Stomach (tissue), 19 donors: ENCODE measurements at places on chromosomes 7 and 10. TPM values are rescaled to one million over a fixed set of nuclear protein-coding genes. Genes with fewer than 3 reads are reported as not detected.

- DNase-seq: no peak
- H3K27me3 ChIP-seq: no peaks in the 10 kb centered on the region
- H3K4me1 ChIP-seq: no peaks in the 10 kb centered on the region
Observed at GRCh38 chr7:102898532-102898859, 14.3 kb upstream of the LRRC17 start.

- no peaks in the 10 kb centered on the region for H3K36me3 ChIP-seq
- peak overlapping the region; percentile 97 for H3K27ac ChIP-seq
- peak; percentile 45 for DNase-seq
- H3K4me1 ChIP-seq: peaks cover 25% of the 10 kb centered on the region
- no peaks in the 10 kb centered on the region for H3K27me3 ChIP-seq
Observed at GRCh38 chr7:149791-150636, 42.4 kb upstream of the FAM20C start.

Gene DENND2A
- total RNA-seq: 17.8 TPM

DNA sequence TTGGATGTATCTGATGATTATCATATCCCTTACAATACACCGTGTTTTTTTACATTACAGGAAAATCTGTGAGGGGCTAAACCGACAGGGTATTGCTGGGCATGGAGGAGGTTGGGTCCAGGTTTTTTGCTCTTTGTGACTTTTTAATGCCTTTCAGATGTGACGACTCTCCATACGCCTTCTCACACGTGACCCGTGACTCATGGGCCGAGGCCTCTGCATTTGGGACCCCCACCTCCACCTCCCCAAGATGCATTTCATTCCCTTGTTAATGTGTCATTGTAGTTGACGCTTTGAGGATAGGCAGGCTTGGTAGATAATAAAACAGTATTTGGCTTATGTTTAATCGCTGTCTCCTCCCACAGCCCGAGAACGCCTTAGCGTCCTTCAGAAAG lies 95.3 kb downstream of the CUX1 start:
- H3K27me3 ChIP-seq: no peaks in the 10 kb centered on the region
- no peak overlapping the region for H3K4me3 ChIP-seq
- H3K4me1 ChIP-seq: peaks cover 47% of the 10 kb centered on the region
- H3K36me3 ChIP-seq: peaks cover 30% of the 10 kb centered on the region
- H3K27ac ChIP-seq: peak overlapping the region; percentile 85

Gene CDNF
- 4.2 TPM for total RNA-seq

GRCh38 chr10:3806603-3807002 lies 21.6 kb upstream of the KLF6 start:
- H3K36me3 ChIP-seq: no peaks in the 10 kb centered on the region
- no peak overlapping the region for H3K4me3 ChIP-seq
- H3K4me1 ChIP-seq: peaks cover 62% of the 10 kb centered on the region
- H3K27me3 ChIP-seq: no peaks in the 10 kb centered on the region
- DNase-seq: peak; percentile 77
- H3K27ac ChIP-seq: peak overlapping the region; percentile 69

DNA sequence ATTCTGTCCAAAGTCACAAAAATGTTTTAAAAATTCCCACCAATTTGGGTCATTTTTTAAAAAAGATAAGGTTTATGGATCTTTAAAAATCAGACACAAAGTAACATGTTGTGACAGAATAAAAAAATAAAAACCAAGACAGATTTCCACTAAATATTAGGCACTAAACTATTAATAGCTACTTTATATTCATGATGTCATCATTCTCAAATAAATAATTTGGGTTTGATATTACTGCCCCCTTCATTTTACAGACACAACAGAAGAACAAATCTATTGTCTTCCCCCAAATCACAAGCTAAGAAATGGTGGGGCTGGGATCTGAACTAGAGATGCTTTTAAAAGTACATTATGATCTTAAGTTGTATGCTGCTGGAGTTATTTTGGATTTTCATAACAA lies 119.4 kb downstream of the MICU1 start:
- no peak for DNase-seq
- peaks cover 13% of the 10 kb centered on the region for H3K36me3 ChIP-seq
- H3K27me3 ChIP-seq: no peaks in the 10 kb centered on the region
- no peak overlapping the region for H3K27ac ChIP-seq

DNA sequence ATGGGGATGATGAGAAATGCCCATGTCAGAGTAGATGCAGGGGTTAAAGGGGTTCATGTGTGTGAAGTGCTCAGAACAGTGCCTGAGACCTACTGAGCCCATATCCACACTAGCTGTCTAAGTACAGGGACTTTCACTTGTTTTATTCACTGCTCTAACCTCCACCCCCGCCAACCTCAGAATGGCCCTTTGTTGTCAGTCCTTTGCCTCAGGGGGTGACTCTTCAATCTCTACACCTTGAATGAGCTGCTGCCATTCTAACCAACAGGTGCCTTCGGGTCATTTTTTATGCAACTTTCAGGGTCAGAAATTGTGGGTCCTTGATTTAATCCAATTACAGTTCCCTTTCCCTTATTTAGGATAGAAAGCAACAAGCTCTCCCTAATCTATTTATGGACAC lies 26.2 kb downstream of the VSTM4 start:
- DNase-seq: no peak
- peak overlapping the region; percentile 47 for H3K27ac ChIP-seq
- H3K36me3 ChIP-seq: no peaks in the 10 kb centered on the region

Gene GSTO2
- total RNA-seq: 0.58 TPM

DNA sequence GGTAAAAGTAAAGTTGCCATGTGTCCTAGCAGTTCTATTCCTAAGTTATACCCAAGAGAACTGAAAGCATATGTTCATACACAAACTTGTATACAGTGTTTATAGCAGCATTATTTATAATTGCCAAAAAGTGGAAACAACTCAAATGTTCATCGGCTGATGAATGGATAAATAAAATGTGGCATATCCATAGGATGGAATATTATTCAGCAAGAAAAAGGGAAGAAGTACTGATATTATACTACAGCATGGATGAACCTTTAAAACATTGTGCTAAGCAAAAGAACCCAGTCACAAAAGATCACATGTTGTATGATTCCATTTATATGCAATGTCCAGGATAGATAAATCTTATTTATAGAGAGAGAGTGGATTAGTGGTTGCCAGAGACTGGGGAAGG lies 68.9 kb downstream of the NRF1 start:
- H3K4me1 ChIP-seq: no peaks in the 10 kb centered on the region
- H3K27ac ChIP-seq: no peak overlapping the region
- no peaks in the 10 kb centered on the region for H3K27me3 ChIP-seq
- no peak overlapping the region for H3K4me3 ChIP-seq
- DNase-seq: no peak

Gene CYP2C8
- total RNA-seq: 1.1 TPM

DNA sequence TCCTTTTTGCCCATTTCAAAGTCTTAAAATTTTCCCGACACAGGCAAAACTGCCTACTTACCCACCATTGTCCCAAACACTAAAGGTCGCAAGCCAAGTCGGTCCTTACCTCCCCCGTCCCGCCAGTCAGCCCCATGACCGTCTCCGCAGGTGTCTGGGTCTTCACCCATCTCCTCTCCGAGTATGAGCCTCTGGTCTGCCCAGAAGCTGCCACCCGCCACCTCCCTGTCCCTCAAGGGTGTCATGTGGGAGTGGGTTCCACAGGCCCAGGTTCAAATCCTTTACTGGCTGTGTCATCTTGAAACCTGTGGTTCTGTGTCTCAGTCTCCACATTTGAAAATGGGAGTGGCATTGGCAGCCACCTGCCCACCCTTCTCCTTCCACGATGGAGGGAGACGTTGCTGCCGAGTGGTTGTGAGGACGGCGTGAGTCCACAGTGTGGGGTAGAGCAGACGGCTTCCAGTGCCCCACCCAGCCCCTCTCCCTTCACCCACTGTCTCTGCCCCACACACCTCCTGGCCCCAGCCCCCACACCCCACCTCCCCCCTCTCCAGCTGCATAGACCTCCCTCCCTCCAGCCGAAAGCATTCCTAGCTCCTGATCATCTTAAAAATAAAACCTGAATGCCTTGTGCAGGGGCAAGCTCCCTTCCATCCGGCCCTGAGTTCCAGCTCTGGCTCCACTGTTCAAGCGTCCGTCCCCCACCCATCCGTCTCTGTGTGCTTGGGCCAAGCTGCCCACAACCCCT lies 35.3 kb downstream of the FOXL3 start:
- H3K27me3 ChIP-seq: no peaks in the 10 kb centered on the region
- H3K4me1 ChIP-seq: peaks cover 36% of the 10 kb centered on the region
- no peak overlapping the region for H3K4me3 ChIP-seq
- no peak for DNase-seq
- no peak overlapping the region for H3K27ac ChIP-seq

Gene C10orf67
- not detected for total RNA-seq

- peaks cover 25% of the 10 kb centered on the region for H3K36me3 ChIP-seq
- DNase-seq: no peak
- no peaks in the 10 kb centered on the region for H3K27me3 ChIP-seq
- H3K4me3 ChIP-seq: no peak overlapping the region
Observed at GRCh38 chr10:131931981-131932380, 31.2 kb downstream of the PPP2R2D start.

- H3K4me3 ChIP-seq: peak overlapping the region; percentile 59
- peaks cover 96% of the 10 kb centered on the region for H3K27me3 ChIP-seq
- no peak overlapping the region for H3K27ac ChIP-seq
- no peak for DNase-seq
Observed at GRCh38 chr7:155457544-155458110, 302 bp upstream of the EN2 start.

Gene EVX1
- not detected for total RNA-seq
